Posterior cingulate gyrus (tissue), 11 donors: ENCODE measurements at places on chromosomes 11 and 22.

DNA sequence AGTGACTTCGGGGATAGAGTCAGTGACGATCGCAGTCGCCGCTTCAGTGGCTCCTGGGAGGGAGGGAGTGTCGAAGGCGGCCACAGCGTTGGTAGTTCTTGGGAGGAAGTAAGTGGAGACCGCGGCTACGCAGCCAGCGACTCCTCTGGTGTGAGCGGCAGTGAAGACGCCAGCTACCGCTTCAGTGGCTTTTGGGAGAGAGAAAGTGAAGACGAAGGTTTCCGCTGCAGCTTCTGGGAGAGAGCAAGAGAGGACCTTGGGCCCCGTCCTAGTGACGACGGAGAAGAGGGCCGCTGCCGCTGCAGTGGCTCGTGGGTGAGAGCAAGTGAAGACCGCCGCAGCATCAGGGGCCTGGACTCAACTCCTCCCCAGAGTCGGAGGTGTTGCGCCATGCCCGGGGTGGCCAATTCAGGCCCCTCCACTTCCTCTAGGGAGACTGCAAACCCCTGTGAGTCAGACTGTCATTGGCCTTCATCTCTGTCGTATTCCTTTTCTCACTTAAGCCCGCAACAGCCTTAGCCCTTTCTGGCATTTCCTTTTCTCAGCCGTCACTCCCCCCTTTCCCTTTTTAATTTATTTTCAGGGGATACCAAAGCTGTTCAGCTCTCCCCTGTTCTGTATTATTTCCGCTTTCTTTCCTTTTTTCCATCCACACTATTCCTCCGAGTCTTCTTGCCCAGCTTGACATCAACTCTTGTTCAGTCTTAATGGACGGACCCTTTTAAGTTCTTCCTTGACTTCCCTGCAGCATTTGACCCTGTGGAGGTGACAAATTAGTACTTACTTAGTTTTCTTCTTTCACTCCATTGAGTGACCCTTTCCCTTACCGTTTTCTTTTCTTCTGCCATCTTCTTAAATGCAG is 1.0 kb downstream of the ANKRD42 start:
- peak; percentile 89 for DNase-seq

- DNase-seq = no peak
Observed at GRCh38 chr22:40746428-40747220, 67.3 kb downstream of the MCHR1 start.

- DNase-seq = no peak
Observed at GRCh38 chr11:86230179-86230804, 14.3 kb upstream of the EED start.

DNA sequence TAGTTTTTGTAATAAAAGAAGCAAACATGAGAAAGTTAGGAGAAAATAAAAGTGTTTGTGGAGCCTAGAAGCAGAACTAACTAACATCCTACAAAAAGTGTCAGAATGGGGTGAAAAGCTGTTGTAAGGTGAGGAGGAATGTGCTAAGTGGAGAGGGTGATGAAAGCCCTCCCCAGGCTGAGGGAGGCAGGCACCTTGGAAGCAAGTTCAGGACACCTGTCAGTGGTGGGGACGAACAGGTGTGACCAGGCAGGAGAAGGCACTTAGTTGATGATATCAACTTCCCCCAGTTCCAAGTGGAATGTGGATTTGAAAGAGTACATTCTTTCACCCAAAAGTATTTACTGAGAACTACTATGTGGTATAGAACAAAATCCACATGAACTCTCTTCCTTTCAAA is 18.7 kb upstream of the BMAL1 start:
- no peak for DNase-seq

DNA sequence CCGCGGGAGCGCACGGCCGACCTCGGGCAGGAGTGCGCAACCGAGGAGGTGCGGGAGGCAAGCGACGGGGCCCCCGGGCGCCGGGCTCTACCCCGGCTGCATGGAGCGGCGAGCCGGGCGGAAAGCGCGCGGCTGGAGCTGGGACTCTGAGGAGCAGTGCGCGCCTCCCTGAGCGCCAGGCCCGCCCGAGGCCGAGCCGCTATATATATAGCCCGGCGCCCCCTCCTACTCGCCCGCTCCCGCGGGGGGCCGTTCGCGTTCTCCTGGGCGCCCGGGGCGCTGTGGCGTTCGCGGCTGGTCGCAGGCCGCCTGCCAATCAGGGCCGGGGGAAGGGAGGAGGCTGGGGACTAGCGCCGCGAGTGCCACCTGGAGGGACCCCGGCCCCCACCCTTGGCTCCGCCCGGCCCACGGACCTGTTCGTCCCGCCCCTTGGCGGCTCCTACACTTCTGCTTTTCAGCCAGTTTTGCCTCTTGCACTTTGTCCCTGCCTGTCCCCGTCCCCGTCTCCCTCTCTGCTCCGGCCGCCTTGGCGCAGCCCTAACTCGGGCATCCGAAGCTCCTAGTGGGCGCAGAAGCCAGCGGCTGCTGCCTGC is at the start of gene FGF4:
Gene FGF4, minus strand, starts transcription at position 179 of the 593 bp plus-strand sequence. CDS start 257 bp downstream, outside the sequence.
- DNase-seq = no peak

GRCh38 chr11:112993808-112994207 is 32.6 kb downstream of the NCAM1 start:
- no peak for DNase-seq

DNA sequence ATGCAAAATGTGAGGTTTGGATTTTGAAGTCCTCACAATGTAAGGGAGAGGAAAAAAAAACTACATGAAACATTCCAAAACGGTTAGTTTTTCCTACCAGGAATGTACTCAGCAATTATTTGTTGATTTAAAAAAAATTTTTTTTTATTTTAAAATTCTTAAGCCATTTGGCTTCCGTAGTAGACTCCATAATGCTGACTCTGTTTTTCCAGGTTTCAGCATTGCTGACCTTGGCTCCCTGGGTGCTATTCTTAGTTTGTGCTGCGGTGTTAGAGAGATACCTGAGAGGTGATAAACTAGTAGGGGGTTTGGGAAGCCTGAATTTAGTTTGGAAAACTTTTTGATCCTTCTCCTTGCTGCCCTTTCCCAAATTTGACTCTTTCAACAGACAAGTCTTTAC is 10.6 kb downstream of the STT3A start:
- no peak for DNase-seq

- no peak for DNase-seq
Observed at GRCh38 chr11:11512502-11512901, 109.3 kb downstream of the GALNT18 start.

GRCh38 chr11:108199446-108200321 is 22.8 kb downstream of the NPAT start:
- DNase-seq = no peak

GRCh38 chr11:1564535-1565172 is 7.4 kb downstream of the DUSP8 start:
- peak; percentile 98 for DNase-seq

DNA sequence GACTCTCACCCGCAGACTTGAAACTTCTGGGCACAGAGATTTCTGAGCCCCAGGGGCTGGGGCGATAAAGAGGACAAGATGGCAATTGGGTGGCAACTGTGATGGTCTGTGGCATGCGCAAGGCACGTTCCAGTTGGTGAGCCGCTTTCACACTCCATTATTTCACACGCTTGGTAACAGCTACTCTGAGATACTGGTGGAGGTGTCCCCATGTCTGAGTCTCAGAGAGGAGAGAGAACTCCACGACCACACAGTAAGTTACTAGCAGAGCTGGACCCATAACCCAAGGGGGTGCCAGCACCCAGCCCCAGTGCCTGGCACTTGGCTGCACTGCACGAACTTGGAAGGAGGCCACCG is 6.0 kb upstream of the KCNJ4 start:
- DNase-seq = no peak

DNA sequence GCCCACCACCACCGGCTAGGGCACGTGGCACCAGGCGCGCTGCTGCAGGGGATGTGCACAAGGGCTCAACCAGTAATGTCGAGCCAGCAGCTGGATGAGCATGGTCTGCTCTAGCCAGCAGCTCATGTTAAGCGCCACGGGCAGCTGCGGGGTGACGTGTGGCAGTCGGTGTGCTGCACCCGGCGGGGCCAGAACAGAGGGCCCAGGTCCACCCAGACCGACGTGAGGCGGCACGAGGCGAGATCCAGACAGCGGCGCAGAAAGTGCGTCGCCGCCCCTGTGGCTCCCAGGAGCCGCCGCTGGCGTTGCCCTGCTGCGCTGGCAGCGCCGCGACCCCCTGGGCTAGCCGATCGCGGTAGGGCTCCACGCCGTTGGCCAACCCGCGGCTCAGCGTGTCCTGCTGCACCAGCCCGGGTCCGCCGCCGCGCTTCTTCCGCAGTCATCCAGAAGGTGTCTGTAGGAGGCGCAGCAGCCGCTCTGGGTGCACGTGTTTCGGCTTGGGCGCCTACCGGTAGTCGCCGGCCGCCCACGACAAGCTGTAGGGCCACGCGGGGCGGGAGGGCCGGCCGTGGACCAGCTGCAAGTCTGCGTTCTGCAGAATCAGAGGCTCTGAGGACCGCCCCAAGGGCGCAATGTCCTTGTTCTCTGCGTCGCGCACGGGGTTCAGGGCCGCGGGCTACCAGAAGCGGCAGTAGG is 4.6 kb upstream of the GALR3 start:
- DNase-seq = no peak

GRCh38 chr11:104432981-104433380 is 269.0 kb upstream of the PDGFD start:
- DNase-seq = no peak
